ENCODE measurements at places on chromosomes 1 and 21.

- no peak for DNase-seq
Observed at GRCh38 chr1:78298349-78298748, 192.4 kb upstream of the PTGFR start.

DNA sequence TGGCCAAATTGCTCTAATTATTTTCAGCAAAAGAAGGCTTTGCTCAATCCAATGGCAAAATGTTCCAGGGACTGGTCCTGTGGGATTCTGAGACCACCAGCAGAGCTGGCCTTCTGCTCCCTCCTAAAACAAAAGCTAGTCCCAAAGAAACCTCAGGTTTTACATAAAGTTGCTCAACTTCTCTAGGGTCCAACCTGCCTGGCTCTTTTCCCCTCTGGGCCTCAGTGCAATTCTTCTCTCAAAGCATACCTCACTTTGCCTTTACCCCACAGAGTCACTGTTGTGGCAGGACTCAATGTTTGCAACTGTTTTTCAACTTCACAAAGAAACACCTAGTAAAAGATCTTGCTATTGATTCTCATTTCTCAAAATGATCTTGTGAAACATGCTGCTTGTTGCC is 39.8 kb downstream of the TBX15 start:
- DNase-seq = no peak

DNA sequence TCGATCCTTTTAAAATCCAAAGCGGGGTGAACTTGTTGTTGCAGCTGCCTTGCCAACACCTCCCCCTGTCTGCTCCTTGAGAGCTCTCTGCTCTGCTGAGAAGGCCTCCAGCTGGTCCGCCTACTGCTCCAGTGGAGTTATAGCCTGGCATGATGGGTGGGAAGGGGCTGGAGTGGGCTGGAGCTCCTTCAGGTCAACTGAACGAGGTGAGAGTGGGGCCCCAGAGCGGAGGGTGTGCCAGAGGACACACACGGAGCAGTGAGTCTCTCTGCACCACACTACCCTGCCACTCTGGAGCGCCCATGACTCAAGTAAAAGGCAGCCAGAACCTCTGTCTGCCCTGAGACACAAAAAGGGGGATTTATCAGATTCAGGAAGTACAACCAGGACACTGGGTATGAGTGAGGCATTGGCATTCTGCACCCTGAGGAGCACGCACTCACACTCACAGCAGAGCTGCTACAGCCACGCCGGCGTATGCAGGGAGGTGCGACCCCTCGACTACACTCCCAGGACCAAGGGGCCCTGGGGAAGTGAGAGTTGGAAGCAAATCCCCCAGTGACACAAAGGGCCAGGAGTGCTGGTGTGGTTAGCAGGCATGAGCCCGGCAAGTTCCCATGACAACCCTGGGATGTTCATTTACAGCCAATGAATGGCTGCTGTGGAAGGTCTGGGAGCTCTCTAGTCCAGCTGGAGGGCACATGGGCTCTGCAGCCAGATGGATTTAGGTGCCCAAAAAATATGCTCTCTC is 28.0 kb upstream of the EVA1B start:
- DNase-seq = no peak

- no peak for DNase-seq
Observed at GRCh38 chr1:17004466-17005364, 7.0 kb downstream of the ATP13A2 start.

GRCh38 chr1:54604572-54605370 is 18.6 kb downstream of the FAM151A start:
- DNase-seq = peak; percentile 2

DNA sequence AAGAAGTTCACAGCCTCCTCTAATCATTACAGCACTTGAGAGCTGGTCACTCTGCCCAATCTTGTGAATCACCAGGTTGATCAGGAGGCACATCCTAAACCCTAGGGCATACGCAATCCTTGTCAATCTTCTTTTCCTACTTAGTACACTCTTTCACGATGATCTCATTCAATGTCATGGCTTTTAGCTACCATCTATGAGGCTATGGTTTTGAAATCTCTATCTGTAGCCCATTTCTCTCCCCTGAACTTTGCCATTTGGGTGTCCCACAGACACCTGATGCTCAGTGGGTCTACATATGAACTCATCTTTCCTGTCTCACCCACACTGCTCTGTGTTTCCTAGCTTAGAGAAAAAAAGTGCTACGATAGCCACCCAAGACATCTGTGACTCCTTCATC is 1.9 kb upstream of the MED18 start:
- no peak for DNase-seq

GRCh38 chr1:40844079-40844478 is 18.1 kb downstream of the CITED4 start:
- no peak for DNase-seq
